ENCODE measurements at places on chromosomes 5 and 9.

GRCh38 chr5:180817893-180818674 is 15.5 kb upstream of the MGAT1 start:
- DNase-seq: no peak

GRCh38 chr9:99057665-99058625 is 47.0 kb upstream of the TGFBR1 start:
- no peak for DNase-seq

GRCh38 chr9:125119643-125120286 is 23.6 kb downstream of the SCAI start:
- DNase-seq: no peak

GRCh38 chr9:32627394-32627954 is 8.0 kb downstream of the TAF1L start:
- no peak for DNase-seq

DNA sequence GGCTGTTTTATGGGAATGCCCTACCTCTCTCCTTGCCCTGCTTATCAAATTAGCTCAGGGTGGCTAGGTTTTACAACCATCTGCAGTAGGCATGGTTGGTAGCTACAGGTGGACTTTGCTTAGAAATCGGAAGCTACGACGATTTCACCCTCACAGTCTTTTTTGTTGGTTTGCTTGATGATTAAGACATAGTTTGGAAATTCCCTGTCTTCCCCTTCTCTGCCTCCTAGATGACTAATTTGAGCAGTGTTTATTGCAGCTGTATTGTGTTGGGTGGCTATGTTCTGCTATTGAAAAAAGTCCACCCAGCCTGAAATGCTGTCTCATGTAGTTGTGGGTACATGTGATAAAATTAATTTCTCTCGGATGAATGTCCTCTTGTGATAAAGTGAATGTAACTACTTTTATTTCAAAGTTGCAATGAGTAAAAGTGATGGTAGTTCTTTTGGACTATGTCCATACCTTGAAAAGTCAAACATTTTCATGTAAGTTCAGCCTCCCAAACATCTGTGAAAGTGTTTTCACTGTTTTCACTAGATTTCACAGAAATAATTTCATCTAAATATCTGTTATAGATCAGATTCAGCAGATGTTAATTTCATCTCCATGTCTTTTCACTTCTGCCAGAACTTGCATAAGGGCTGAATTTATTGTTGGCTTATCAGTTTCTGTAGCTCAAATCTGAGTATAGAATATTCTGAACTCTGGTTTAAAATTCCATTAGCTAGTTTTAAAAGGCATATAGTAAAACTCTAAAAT is 37.3 kb upstream of the FYB1 start:
- no peak for DNase-seq

- DNase-seq: no peak
These were observed 116.1 kb upstream of the PITX1 start for GRCh38 chr5:135149956-135150723.

DNA sequence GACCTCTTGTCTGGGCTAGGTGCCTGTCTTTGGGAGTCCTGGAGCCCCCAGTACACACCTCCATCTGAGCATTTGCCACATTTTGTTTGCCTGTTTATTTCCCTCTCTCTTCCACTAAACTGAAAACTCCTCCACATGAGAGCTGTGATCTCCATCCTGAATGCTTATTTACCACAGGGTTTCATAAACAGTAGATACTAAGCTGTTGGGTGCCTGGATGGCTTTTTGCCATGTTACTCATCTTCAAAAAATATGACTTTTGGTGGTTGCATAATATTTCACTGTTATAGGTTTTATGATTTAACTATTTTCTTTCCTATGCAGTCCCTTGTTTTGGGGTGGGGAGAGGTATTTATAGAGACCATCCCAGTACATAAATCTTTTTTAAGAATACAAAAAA is 99.6 kb downstream of the APBA1 start:
- DNase-seq: no peak

- DNase-seq: no peak
These were observed 37.1 kb downstream of the AK8 start for GRCh38 chr9:132840980-132841379.

DNA sequence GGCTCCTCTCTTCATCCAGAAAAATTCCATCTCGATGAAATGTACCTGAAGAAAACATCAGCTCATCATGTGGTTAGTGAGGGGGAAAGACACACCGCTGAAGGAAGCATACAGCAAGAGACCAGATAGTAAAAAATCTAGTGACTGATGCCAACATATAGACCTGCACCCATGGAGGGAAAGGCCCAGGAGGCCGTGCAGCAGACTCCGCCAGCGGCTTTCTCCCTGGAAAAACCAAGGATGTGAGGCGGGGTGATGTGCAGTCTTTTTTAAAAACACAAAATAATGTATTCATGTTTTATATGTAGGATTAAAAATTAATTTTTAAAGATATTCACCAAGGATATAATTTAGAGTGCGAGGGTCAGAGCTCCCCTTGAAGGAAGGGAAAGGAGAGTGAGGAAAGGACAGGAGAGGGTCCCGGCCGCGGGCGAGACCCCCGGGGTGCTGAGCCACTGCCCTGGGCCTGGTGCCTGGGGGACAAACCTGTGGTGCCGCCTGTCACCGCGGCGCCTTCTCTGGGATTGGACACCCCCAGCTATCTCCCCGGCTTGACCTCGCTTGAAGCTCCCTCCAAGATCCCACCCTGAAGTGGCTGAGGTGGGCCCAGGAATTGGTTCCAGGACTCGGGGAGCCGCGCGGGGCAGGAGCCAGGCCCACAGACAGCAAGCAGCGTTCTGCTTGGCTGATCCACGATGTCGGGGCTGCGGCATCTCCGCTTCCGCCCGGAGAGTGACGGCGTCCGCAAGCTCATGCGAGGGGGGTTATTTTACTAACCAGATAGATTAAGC is 12.1 kb upstream of the UNC5A start:
- DNase-seq: no peak

DNA sequence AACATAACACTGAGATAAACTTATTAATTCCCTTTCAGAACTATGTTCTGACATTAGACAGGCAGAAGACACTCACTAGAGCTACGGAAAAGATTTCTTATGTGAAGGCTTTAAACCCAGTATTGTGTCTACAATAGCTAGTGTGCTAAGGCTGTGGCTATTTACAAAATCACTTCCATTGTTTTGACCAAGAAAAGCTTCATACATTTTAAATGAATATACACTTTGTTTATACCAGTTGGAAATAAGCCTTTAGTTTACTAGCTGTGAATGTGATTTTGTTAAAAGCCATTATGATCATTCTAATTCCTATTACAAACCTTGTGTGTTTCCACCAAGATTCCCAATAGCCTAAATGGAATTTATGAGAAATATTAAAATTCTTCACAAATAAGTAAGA is 83.0 kb downstream of the AGTPBP1 start:
- DNase-seq: no peak

- no peak for DNase-seq
These were observed 104.8 kb upstream of the CD180 start for GRCh38 chr5:67301285-67301903.

DNA sequence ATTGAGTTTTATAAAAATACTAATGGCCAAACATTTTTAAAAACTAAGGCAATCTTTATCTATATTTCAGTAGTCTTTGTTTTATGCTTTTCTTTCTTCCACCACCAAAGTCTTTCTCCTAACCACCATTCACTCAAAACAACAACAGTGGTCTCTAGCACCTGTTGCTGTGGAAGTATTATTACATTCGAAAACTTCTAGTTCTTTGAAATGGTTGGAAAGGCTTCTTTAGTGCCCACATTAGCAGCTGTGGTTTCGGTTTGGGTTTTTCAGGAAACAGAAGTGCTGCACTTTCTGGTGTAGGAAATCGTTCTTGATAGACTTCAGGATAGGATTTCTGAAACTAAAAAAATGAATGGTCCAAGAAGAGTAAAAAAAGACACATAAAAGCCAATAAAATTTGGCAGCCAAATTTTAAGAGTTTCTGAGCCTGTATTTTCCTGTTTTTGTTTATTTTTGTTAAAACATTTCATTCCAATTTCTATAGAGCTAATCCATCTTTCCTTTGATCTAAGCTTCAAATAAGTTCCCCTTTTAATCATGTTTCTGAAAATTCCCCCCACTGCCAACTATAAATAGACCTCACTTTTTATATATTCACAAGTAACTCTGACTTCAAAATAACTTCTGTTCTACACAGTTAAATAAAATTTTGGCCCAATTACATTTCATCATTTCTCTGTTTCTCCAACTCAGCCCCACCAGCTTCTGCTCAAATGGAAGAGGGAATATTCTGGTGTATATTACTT is 102.2 kb downstream of the DEPDC1B start:
- DNase-seq: no peak

DNA sequence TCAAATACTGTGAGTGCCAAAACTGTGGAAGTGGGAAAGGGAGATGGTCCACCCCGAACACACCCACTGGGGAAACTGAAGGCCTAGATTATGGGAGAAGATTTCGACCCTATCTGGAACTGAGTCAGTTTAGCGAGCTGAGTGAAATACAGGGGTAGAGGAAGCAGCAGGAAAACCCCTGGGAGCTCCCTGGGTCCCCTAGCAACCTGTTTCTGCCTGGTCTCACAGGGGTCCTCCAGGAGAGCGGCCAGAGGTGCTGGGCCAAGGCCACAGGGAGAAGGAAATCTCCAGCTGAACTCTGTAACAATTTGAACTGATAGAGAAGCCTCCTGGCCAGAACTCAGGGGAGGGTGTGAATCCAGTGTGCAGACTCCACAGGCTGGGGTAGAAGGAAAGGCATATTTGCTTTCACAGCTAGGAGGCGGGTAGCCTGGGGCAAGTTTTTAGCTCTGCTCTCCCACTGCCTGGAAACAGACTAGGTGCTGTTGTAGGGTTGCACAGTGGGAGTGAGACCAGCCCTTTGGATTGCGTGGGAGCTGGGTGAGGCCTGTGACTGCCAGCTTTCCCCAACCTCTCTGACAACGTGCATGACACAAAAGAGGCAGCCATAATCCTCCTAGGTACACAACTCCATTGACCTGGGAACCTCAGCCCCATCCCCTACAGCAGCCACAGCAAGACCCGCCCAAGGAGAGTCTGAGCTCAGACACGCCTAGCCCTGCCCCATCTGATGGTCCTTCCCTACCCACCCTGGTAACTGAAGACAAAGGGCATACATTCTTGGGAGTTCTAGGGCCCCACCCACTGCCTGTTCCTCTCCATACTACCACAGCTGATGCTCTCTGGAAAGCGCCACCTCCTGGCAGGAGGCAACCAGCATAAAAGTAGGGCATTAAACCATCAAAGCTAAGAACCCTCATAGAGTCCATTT is 78.8 kb upstream of the GPBP1 start:
- no peak for DNase-seq

- DNase-seq: peak; percentile 37
These were observed 269.6 kb downstream of the PBX3 start for GRCh38 chr9:126016579-126017290.

DNA sequence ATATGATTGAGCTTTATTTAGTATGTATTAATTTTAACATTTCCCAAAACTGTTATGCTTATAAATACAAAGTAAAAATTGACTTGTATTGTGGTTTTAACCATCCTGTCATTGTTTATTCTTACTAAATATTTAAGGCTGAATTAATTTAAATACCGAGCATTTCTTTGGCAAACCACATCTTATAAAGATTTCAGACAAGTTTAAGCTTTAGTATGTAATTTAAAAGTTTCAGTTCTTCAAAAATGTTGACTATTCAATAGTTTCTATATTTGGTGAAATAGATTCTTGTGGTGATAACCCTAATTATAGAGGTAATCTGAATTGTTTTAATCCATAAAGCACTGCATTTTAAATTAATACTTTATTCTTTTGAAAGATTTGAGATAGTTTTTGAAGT is 65.5 kb downstream of the CCNH start:
- DNase-seq: no peak

DNA sequence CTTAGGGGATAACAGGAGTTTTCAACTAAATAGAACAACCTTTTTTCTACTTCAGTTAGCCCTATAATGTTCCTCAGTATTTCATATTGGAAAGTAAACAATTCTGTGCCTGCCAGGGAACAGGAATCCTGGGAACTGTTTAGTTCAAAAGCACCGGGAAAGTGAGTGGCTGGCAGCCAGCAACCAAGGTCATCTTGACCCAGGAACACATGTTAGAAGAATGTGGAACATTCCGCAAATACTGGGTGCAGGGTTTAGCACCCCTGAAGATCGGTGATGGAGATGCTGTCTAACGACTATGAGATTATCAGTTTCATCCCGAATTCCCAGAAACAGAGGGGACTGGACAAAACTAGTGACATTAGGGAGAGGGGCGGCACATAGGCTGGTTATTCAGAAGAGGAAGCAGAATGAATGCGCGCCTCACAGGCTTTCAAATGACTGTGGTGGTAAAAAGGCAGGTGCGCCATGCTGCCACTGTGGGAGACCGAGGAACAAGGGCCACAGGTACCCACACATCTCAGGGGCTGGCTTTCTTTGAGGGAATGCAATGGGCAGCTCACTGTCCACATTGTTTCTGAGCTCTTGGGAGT is 51.2 kb downstream of the IPPK start:
- DNase-seq: no peak

DNA sequence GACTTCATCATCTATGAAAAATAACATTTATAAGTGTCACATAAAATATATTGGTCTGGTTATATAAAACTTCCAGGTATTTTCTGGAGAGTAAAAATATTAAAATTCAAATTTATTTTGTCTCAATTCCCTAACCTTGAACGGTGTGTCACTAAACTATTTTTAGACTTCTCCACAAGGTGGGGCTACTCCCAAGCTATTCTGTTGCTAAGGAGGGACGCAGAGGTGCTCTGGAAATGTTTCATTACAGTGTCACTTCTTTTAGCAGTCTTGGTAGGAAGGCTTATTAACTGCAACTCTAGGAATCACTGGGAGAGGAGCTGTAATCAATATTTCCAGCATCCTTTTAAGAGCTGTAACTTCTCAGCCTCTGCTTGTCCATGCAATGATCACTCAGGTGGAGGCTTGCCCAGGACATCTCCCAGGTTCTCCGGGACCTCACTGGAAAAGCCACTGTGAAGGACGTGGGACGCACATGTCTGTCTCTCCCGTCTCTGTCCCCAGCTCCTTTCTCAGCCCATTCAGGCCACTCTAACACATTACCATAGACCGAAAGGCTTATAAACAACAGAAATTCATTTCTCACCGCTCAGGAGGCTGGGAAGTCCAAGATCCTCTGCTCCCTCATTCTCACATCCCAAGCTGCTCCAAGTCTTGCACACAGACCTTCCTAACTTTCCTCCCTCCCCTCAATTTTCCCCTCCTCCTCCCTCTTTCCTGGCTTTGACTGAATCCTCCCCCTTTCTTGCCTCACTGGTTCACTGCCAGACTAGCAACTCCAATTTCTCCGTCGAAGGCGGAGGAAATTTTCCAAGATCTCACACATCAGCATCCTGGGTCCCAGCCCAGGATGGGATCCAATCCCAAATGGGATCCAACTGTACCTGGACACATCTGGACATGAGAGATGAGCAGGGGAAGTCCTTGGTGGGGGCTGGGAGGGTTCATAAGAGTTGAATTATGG is 32.7 kb upstream of the DNAH5 start:
- peak; percentile 73 for DNase-seq

- no peak for DNase-seq
These were observed 86.1 kb downstream of the FGF18 start for GRCh38 chr5:171505473-171506043.

GRCh38 chr9:137439158-137439714 is 1.9 kb downstream of the ENTPD8 start:
- DNase-seq: no peak

GRCh38 chr5:1529498-1529897 is 5.7 kb upstream of the LPCAT1 start:
- DNase-seq: no peak

- no peak for DNase-seq
These were observed 66.2 kb downstream of the GCNT1 start for GRCh38 chr9:76525196-76525595.

- DNase-seq: no peak
These were observed 33.4 kb downstream of the C5orf15 start for GRCh38 chr5:133934822-133935666.
